T-cell (primary cell): ENCODE measurements at places on chromosomes 4 and X. TPM values are rescaled to one million over a fixed set of nuclear protein-coding genes. Genes with fewer than 3 reads are reported as not detected.

The CYBB gene
- 5.0 TPM for total RNA-seq

The IL3RA gene
- total RNA-seq = 0.75 TPM

The SCML2 gene
- 0.85 TPM for total RNA-seq

DNA sequence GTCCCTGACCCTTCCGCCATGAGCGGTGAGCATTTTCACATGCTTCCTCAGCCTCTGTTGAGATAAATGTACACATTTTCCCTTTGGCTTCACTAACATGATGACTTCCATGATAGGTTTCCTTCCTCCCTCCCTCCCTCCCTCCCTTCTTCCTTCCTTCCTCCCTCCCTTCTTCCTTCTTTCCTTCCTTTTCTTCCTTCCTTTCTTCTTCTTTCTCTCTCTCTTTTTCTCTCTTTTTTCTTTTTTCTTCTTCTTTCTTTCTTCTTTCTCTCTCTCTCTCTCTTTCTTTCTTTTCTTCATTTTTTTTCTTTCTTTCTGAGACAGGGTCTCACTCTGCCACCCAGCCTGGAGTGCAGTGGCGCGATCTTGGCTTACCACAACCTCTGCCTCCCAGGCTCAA is 8.9 kb downstream of the HGFAC start:
- peaks cover 20% of the 10 kb centered on the region for H3K27me3 ChIP-seq
- no peak overlapping the region for H3K4me3 ChIP-seq
- H3K27ac ChIP-seq = no peak overlapping the region
- H3K36me3 ChIP-seq = no peaks in the 10 kb centered on the region
- no peaks in the 10 kb centered on the region for H3K4me1 ChIP-seq
- DNase-seq = no peak

- no peak overlapping the region for H3K27ac ChIP-seq
- H3K36me3 ChIP-seq = no peaks in the 10 kb centered on the region
- H3K27me3 ChIP-seq = no peaks in the 10 kb centered on the region
- H3K4me1 ChIP-seq = no peaks in the 10 kb centered on the region
- no peak overlapping the region for H3K4me3 ChIP-seq
These were observed 87.8 kb upstream of the FAM241A start for GRCh38 chr4:112057470-112057869.

DNA sequence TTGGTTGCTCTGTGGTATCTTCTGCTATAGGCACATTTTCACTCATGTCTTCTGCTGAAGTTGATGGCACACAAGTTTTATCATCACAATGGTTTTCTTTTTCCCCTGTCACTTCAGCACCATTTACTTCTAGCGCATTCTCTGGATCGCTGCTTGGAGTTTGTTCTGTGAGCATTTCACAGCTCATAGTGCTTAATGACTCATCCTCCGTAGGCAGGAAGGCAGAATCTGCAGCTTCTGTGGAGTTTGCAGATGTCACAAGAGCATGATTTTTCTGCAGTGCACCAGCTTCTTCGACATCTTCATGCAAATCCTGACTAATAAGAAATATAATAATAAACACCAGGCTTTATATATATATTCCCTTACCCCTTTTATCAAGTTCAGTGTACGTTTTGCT is 83.6 kb downstream of the CHM start:
- H3K27me3 ChIP-seq = no peaks in the 10 kb centered on the region
- H3K4me3 ChIP-seq = no peak overlapping the region
- H3K36me3 ChIP-seq = no peaks in the 10 kb centered on the region
- H3K4me1 ChIP-seq = no peaks in the 10 kb centered on the region

GRCh38 chrX:45849261-45849862 is 648.7 kb upstream of the DIPK2B start:
- no peaks in the 10 kb centered on the region for H3K4me1 ChIP-seq
- no peaks in the 10 kb centered on the region for H3K36me3 ChIP-seq
- no peak for DNase-seq
- H3K4me3 ChIP-seq = peak overlapping the region; percentile 65
- no peak overlapping the region for H3K27ac ChIP-seq
